ENCODE measurements at places on chromosomes 1 and 21. TPM values are rescaled to one million over a fixed set of nuclear protein-coding genes. Genes with fewer than 3 reads are reported as not detected.

CD247 gene
- total RNA-seq: 3.1 TPM

SPATA21 gene
- 0.31 TPM for total RNA-seq

JAM2 gene
- 41.0 TPM for total RNA-seq

MYOG gene
- not detected for total RNA-seq

F13B gene
- total RNA-seq: not detected

KCNJ9 gene
- total RNA-seq: 14.7 TPM

FCGR2B gene
- not detected for total RNA-seq

MATN1 gene
- total RNA-seq: 0.31 TPM

TARBP1 gene
- 126 TPM for total RNA-seq

OPTC gene
- not detected for total RNA-seq

SLC9C2 gene
- 1.9 TPM for total RNA-seq

S100A14 gene
- not detected for total RNA-seq

HRNR gene
- not detected for total RNA-seq

ZFP69B gene
- total RNA-seq: 23.8 TPM
